Stimulated activated CD8-positive, alpha-beta memory T cell treated with anti-CD3 and anti-CD28 coated beads, Interleukin-15, amount 100 ng/mL, for 4 hours (primary cell): ENCODE measurements at places on chromosomes 7 and 10.

- no peak for DNase-seq
Observed at GRCh38 chr7:99677648-99678045, 2.1 kb downstream of the CYP3A5 start.

- DNase-seq: no peak
Observed at GRCh38 chr7:92731335-92732063, 104.9 kb downstream of the CDK6 start.

- no peak for DNase-seq
Observed at GRCh38 chr10:126930883-126931503, 25.8 kb downstream of the DOCK1 start.

GRCh38 chr7:8531991-8532515 lies 98.6 kb downstream of the NXPH1 start:
- DNase-seq: no peak

- DNase-seq: no peak
Observed at GRCh38 chr7:29968683-29969395, 20.8 kb downstream of the SCRN1 start.

DNA sequence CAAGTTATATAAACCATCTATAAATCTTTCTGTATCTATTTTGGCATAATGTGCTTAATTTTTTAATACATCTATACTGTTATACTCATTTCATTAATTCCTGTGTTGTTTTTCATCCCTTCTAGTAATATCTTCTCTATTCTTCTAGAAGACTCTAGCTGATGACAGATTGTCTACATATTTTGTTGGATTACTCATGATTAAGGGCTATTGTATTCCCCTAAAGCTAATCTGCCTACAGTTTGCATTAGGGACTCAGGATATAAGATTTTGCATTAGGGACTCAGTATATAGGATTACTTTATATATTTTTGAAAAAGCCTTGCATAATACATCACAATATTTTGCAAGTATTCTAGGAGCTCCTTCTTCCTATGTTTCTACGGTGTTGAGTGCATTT lies 8.3 kb upstream of the SEMA3A start:
- no peak for DNase-seq
